Naive B cell (primary cell): ENCODE measurements at places on chromosomes 1 and 21. TPM values are rescaled to one million over a fixed set of nuclear protein-coding genes. Genes with fewer than 3 reads are reported as not detected.
A peak's percentile ranks its signal among the peaks of the same experiment; 100 is the strongest.

DNA sequence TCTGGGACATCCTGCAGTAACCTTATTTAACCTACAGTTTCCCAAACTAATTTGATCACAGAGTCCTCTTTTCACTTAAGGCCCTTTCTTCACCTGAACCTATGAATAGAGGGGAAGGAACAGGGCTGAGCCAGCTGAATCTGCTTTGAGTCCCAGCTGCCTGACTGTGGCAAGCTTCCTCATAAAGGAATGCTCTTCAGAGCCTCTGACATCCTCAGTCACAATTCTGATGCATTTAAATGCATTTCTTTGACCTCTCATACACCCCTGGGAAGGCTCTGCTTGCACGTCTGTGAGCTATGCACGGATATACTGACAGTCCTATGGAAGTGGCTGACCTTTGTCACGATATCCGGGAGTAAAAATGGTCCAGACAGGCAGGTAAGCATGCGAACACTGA lies 673.1 kb downstream of the SMYD3 start:
- no peaks in the 10 kb centered on the region for H3K4me1 ChIP-seq
- peaks cover 7% of the 10 kb centered on the region for H3K36me3 ChIP-seq
- no peak for DNase-seq
- no peak overlapping the region for H3K4me3 ChIP-seq
- H3K27me3 ChIP-seq = no peaks in the 10 kb centered on the region

The OR2T35 gene
- not detected for polyA plus RNA-seq

DNA sequence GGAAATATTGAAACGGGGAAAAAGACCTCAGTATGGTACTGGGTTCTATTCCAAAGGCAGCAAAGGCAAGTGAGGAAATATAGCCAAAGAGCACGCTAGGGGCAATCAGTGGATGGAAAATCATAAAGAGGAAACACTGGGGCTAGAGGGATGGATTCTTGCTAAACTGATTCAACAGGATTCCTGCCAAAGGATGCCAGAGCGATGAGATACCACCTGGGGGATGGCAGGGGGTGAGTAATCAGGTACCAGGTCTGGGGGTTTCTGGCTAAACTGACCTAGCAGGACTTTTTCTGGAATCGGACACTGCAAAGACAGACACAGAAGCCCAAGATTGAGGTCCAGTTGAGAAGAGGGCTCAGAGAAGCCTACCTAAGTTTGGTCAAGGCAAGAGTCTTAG lies 6.7 kb downstream of the CHI3L2 start:
- H3K27me3 ChIP-seq = no peaks in the 10 kb centered on the region
- peak overlapping the region; percentile 74 for H3K27ac ChIP-seq
- no peak overlapping the region for H3K4me3 ChIP-seq
- DNase-seq = no peak

- H3K27ac ChIP-seq = peak overlapping the region; percentile 29
- H3K4me3 ChIP-seq = peak overlapping the region; percentile 96
- DNase-seq = no peak
- H3K4me1 ChIP-seq = peaks cover 93% of the 10 kb centered on the region
- H3K36me3 ChIP-seq = peaks cover 27% of the 10 kb centered on the region
These were observed 3.5 kb downstream of the FCRL3 start for GRCh38 chr1:157696966-157697628.

GRCh38 chr1:6441586-6441985 lies 17.0 kb downstream of the ESPN start:
- H3K27ac ChIP-seq = no peak overlapping the region
- H3K27me3 ChIP-seq = peaks cover 20% of the 10 kb centered on the region

The NBL1 gene
- not detected for polyA plus RNA-seq

The ANGPTL1 gene
- 1.4 TPM for polyA plus RNA-seq

The F5 gene
- not detected for polyA plus RNA-seq

DNA sequence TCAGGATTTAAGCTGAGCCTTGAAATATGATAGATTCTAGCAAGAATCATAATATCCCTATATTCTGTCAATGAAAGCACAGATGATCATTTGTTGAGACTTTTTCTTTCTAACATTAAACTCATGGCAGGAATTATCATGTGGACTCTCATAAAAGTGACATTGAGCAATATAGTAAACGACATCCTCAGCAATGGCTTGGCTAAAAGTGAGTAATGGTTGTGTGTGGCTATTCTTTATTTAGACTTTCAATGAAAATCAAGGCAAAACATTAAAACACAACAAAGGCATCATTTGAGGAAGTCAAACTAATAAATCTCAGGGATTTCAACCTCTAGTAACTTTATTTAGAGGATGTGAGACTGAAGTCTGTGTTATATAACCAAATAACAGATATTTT lies 257.8 kb upstream of the ADGRL4 start:
- no peak for DNase-seq
- no peaks in the 10 kb centered on the region for H3K4me1 ChIP-seq
- H3K27me3 ChIP-seq = no peaks in the 10 kb centered on the region
- no peak overlapping the region for H3K27ac ChIP-seq
- no peaks in the 10 kb centered on the region for H3K36me3 ChIP-seq
- no peak overlapping the region for H3K4me3 ChIP-seq

The SEMA4A gene
- 34.9 TPM for polyA plus RNA-seq

DNA sequence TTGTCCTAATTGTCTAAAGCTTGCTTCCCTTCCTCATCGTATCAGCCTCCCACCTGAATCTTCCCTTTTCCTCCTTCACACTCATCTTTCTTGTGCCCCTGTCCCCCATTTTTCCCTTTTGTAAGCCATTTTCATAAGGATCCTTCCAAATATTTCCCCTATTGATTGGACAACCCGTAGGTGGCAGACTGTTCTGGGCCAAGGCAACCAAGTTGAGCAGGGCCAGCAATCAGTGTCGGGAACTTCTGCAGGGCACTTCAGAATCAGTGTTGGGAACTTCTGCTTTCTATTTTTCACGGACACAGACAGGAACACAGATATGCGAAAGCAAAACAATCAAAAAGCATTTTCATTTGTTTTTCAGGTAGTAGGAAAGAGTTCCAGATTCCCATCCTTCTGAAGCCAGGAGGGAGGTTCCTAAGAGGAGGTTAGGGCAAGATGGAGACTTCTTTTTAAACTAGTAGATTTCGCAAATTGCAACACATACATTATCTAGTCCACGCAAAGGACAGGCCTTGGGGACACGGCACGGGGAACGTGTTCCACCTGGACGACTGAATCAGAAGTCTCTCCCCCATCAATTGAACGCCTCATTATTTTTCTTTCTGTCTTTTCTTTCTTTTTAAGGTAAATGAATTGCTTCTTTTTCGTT lies 691 bp upstream of the MPZL1 start:
- peaks cover 58% of the 10 kb centered on the region for H3K4me1 ChIP-seq
- peak overlapping the region; percentile 97 for H3K4me3 ChIP-seq
- peak overlapping the region; percentile 93 for H3K27ac ChIP-seq
- DNase-seq = peak; percentile 53
- H3K27me3 ChIP-seq = no peaks in the 10 kb centered on the region

The MAP3K21 gene
- polyA plus RNA-seq = 0.71 TPM

DNA sequence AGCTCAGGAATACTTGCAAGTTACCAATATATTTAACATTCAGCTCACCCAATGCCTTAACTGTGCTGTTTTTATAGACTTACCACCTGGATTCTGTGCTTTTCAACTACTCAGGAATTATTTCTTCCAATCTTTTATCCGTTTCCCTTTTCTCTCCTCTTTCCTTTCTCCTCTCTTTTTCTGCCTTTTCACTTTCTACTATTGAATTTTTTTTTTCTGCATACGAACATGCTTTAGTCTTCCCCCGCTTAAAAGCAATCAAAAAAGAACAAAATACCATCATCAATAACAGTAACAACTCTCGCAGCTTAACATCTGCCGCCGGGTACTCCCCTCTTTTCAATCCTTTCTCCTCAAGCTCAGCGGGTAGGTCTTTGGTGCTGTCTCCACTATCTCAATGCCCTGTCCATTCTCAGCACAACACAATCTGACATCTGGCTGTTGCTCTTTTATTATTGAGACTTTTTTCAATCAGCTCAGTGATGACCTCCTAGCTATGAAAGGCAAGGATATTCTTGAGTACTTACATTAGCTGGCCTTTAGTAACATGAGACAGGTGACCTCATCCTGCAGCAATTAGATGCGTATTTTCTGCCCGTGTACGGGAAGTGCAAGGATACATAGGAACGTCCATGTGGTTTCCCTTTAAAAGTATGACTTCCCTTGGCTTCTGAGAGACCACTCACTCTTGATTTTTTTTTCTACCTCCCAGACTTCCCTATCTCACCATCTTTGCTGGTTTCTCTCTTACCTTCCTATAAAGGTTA lies 40.2 kb upstream of the SIPA1L2 start:
- H3K27ac ChIP-seq = no peak overlapping the region
- DNase-seq = no peak
- no peaks in the 10 kb centered on the region for H3K4me1 ChIP-seq
- no peak overlapping the region for H3K4me3 ChIP-seq
- no peaks in the 10 kb centered on the region for H3K36me3 ChIP-seq
- no peaks in the 10 kb centered on the region for H3K27me3 ChIP-seq

- no peak overlapping the region for H3K27ac ChIP-seq
- no peak for DNase-seq
- no peak overlapping the region for H3K4me3 ChIP-seq
- no peaks in the 10 kb centered on the region for H3K36me3 ChIP-seq
- no peaks in the 10 kb centered on the region for H3K27me3 ChIP-seq
These were observed 1536.7 kb upstream of the B3GALT2 start for GRCh38 chr1:194723067-194723466.

The FOXO6 gene
- 0.21 TPM for polyA plus RNA-seq

The NHLH2 gene
- polyA plus RNA-seq = not detected

The PLA2G2A gene
- polyA plus RNA-seq = not detected

DNA sequence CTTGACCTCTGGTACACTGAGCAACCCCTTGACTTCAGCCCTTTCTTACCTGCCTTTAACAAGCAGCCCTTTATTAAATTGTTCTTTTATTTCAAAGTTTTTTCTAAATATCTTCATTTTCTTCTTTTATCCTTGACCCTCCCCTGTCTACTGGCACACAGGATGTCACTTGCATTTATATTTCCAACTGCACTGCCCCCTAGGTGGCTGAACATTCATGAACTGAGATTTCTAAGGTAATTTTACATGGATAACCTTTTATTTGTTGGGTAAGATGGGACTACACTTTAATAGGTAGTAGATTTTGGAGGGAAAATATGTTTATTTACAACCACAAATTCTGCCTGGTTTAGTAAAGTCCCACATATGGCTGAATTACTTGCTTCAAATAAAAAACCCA lies 190.0 kb downstream of the ATP6V1G3 start:
- no peak overlapping the region for H3K27ac ChIP-seq
- H3K36me3 ChIP-seq = no peaks in the 10 kb centered on the region
- H3K4me3 ChIP-seq = no peak overlapping the region
- no peaks in the 10 kb centered on the region for H3K4me1 ChIP-seq

DNA sequence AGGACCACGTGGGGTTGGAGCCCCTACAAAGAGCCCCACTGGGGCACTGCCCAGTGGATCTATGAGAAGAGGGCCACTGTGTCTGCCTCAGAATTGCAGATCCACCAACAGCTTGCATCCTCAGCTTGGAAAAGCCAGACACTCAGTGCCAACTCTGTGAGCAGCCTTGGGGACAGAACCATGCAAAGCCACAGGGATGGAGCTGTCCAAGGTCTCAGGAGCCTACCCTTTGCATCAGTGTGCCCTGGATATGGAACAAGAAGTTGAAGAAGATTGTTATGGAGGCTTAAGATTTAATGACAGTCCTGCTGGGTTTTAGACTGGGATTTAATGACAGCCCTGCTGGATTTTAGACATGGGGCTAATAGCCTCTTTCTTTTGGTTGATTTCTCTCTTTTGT lies 1670.9 kb downstream of the PLA2G4A start:
- no peak overlapping the region for H3K27ac ChIP-seq
- H3K4me1 ChIP-seq = no peaks in the 10 kb centered on the region
- no peaks in the 10 kb centered on the region for H3K36me3 ChIP-seq
- H3K27me3 ChIP-seq = no peaks in the 10 kb centered on the region
- DNase-seq = no peak

- DNase-seq = no peak
- no peak overlapping the region for H3K27ac ChIP-seq
- H3K36me3 ChIP-seq = peaks cover 31% of the 10 kb centered on the region
- peaks cover 74% of the 10 kb centered on the region for H3K27me3 ChIP-seq
- H3K4me3 ChIP-seq = peak overlapping the region; percentile 72
- H3K4me1 ChIP-seq = peaks cover 15% of the 10 kb centered on the region
These were observed 480 bp downstream of the CADM3 start for GRCh38 chr1:159171688-159172501.

GRCh38 chr1:202207292-202207691 lies 13.7 kb downstream of the LGR6 start:
- H3K4me1 ChIP-seq = no peaks in the 10 kb centered on the region
- peaks cover 21% of the 10 kb centered on the region for H3K27me3 ChIP-seq
- H3K36me3 ChIP-seq = no peaks in the 10 kb centered on the region
- no peak overlapping the region for H3K4me3 ChIP-seq
- DNase-seq = no peak
- H3K27ac ChIP-seq = no peak overlapping the region

The FABP3 gene
- polyA plus RNA-seq = not detected

DNA sequence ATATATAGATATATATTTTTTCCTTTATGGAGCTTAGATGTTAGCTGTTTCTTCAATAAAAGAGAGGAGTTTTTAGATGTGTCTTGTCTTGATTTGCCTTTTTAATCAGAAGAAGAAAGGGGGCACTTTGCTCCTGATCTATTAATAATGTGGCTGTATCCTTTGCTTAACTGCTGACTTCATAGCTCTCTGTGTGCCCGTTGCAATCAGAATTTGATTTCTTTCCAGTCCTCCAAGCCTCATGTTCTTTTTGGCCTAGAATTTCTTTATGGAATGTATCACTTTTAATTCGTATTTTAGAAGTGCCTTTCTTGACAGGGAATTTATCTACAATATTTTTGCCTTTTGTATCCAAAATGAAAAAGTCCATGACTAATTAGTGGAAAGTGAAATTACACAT lies 85.3 kb downstream of the C1orf21 start:
- no peak overlapping the region for H3K27ac ChIP-seq
- no peaks in the 10 kb centered on the region for H3K36me3 ChIP-seq
- no peaks in the 10 kb centered on the region for H3K4me1 ChIP-seq
- no peaks in the 10 kb centered on the region for H3K27me3 ChIP-seq
- no peak for DNase-seq

DNA sequence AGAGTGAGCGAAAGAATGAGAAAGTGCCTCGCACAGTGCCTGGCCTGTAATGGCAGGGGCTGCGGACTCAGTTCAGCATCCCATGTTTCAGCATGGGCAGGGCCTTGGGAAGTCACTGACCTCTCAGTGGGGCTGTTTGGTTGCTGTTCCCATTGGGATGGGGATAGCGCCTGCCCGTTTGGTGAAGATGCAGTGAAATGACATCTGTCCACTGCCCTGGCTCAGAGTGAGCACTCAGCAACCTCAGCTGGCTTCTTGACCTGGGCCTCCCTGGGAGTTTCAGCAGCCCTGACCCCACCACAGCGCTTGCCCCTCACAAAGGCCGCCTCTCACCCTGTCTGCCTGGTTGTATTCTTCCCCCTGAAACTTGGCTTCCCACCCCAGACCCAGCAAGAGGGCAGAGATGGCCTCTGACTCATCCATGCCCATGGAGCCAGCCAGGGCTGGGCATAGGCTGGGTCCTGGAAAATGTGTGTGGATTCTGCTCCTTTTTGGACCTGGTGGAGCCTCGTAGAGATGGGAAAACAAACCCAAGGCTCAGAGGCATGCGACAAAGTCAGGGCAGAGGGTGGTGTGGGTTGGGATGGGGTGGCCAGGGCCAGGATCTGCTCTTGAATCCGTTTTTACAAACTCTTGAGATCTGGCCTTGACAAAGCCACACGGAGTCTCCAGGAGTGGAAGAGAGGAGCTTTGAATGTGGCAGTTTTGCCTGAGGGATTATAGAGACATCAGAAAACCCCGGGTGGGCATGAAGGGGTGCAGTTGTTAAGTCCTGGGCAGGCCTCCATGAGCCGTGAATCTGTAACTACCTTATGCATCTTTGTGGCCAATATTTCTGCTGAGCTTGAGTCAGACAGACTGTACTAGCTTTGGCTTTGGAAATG lies 1.2 kb downstream of the XKR8 start:
- H3K27me3 ChIP-seq = peaks cover 4% of the 10 kb centered on the region
- no peaks in the 10 kb centered on the region for H3K36me3 ChIP-seq
- H3K4me1 ChIP-seq = peaks cover 20% of the 10 kb centered on the region
- peak overlapping the region; percentile 64 for H3K27ac ChIP-seq

The LCE1E gene
- not detected for polyA plus RNA-seq

The GBP3 gene
- polyA plus RNA-seq = 5.6 TPM
